ENCODE measurements at places on chromosomes 5 and 9.

DNA sequence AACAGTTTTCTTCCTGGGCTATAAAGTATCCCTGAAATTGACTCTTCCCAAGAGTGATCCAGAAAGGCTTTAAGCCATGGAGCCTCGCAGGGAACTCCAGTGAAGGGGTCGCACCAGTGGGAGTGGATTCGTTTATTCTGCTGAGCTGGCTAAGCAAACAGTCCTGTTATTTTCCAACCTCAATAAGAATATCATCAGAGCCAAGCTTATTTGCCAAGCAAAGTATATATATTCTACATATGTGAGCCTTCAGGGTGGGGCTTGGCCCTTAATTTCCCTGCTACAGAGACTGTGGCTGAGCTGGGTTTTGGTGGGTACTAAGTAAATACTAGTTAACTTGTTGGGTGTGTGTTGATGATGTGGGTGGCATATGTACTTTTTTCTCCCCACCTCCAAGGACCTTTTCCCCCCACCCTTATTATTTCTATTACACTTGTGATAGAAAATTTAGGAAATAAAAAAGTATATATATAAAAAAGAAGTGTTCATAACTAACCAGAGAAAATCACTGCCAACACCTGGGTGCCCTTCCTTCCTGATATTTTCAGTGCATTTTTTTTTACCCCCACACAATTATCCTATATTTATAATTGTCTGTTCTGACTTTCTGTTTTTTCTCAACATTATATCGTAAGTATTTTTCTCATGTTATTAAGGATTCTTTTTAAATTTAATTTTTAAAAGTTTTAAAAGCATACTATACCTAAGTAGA lies 5.3 kb downstream of the GSN start:
- DNase-seq = no peak

DNA sequence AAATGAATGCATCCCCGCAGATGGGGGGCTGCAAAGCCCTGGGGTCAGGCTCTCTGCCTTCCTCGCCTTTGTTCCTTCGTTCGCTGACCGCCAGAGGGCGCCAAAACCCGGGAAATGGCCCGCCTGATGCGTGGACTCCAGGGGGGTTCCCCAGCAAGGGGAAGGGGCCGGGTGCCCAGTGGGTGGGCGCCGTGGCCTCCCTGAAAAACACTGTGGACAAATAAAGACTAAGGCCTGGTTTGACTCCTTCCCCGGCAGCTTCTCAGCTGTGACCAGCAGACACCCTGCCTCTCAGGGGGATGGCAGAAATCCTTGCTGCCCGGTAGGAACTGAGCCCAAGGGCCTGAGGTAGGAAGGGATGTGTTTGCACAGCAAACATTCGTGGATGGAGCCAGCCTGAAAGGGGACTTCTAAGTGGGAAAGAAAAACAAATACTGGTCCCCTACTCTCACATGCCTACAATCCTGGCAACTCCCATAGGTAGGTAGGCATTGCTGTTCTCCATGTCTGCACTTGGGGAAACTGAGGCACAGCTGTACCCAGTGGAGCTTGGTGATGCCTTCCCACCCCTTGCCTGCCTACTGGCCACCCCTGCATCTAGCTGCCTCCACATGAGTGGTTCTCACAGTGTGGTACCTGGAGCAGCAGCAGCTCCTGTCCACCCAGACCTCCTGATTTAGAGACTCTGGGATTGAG lies 57.7 kb downstream of the DUSP1 start:
- DNase-seq = peak; percentile 96

- DNase-seq = no peak
Observed at GRCh38 chr5:78763659-78764189, 115.2 kb upstream of the LHFPL2 start.

- no peak for DNase-seq
Observed at GRCh38 chr5:362978-363765, 41.7 kb downstream of the AHRR start.

DNA sequence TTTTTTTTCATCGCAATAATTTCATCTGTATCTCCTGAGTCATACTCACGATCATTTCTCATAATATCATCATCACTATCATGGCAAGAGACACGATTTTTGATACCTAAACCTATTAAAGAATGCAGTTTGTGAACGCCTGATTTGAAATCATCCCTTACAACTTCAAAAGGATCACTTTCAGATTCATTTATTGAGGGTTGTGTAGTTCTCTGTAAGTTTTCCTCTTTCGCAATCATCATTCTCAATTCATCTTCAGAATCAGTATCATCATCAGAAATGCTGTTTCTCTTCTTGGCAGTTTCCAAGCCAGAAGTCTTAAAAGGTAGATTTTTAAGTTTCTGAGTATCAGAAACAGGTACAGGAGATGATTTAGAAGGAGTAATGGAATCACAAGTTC lies 9.7 kb downstream of the NOL8 start:
- DNase-seq = no peak

- no peak for DNase-seq
Observed at GRCh38 chr5:8383616-8384015, 514.7 kb downstream of the MTRR start.

DNA sequence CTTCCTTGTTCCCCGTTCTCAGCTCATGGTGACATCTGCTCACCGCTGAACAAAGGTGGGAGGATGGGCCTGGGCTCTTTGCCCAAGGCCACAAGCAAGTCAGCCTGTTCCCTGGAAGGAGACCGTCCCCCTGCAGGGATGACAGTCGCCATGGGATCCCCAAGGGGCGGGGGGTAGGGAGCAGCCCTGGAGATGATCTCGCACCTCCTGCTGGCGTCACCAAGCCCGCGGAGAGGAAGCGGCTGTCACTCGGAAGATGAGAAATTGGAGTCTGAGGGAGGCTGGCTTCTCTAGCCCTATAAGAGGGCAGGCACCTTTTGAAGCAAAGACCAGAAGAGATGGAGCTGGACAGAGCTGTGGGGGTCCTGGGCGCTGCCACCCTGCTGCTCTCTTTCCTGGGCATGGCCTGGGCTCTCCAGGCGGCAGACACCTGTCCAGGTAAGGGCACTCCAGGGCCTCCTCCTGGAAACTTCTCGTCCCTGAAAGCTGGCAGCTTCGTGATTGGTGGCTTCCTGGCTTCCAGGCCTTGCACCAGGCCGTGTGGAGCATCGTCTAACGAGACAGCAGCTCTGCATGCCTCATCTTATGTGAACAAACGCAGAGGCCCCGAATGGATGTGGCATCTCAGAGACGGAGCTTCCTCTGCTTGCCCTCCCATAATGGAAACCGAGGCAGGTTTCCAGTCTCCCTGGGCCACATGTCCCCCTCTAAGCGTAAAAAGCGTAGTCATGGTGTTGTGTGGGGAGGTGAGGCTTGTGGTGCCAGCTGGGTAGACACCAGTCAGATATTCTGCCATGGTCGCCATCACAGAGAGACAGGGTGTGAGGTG lies at the start of gene FCN2:
Gene FCN2, plus strand, starts transcription at position 327 of the 829 bp plus-strand sequence. Its CDS starts 12 bp downstream, at position 339.
- no peak for DNase-seq

GRCh38 chr5:131818001-131818724 lies 21.3 kb upstream of the FNIP1 start:
- DNase-seq = no peak

GRCh38 chr5:81749561-81750307 lies 1.2 kb downstream of the SSBP2 start:
- peak; percentile 79 for DNase-seq

GRCh38 chr9:33158843-33159776 lies 8.0 kb downstream of the B4GALT1 start:
- no peak for DNase-seq
